Psoas muscle (tissue), 8 donors: ENCODE measurements at places on chromosomes 2 and 18.

- DNase-seq = no peak
Measured at GRCh38 chr2:8966123-8966908, 37.2 kb downstream of the MBOAT2 start.

DNA sequence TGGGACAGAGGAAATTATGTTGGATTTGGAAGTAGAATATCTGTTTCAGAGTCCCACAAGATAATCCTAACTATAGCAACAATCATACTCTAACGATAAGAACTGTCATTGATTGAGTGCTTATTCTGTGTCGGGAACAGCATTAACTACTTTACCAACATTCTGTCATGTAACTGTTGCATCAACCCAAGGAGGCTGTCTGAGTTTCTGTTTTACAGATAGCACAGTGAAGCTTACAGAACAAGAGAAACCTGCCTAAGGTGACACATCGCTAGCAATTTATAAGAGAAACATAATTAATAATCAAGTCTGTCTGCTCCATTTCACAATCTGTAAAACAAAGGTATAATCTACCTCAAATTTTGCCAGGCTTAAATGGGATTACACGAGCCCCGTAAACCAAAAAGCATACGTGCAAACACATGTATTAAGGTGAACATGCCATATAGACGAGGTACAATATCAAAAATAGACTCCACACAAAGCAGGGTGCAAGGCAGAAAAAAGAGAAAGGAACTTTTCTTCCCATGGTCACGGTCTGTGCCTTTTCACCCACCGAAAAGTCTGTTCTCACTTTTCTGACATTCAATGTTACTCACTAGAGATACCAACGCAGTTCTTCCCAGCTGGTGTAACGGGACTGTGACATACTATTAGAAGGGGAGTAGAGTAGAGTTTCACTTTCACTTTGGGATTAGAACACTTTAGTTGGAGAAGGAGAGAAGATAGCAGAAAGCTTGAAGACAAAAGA lies 37.2 kb upstream of the SLC8A1 start:
- no peak for DNase-seq

GRCh38 chr2:192311701-192312460 lies 117.1 kb upstream of the TMEFF2 start:
- no peak for DNase-seq

DNA sequence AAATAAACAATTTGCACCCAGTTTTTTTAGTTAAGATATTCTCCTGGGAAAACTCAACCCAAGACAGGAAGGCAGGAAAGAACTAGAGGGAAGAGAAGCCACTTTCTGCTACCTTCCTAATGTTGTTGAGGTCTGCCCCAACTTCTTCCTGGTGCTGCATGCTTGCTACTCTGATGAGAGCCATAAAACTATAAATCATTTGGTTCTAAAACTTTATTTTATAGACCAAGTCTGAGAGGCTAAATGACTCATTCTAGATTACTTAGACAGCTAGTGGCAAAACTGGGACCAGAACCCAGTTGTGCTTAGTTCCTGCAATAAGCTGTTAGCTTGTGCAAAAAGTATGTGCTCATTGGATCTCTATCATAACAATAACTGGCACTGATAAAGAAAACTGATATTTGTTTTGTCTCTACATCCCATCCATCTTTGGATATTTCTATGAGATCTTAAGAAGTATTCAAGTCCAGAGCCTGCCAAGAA lies 344.9 kb upstream of the SLC14A2 start:
- no peak for DNase-seq

DNA sequence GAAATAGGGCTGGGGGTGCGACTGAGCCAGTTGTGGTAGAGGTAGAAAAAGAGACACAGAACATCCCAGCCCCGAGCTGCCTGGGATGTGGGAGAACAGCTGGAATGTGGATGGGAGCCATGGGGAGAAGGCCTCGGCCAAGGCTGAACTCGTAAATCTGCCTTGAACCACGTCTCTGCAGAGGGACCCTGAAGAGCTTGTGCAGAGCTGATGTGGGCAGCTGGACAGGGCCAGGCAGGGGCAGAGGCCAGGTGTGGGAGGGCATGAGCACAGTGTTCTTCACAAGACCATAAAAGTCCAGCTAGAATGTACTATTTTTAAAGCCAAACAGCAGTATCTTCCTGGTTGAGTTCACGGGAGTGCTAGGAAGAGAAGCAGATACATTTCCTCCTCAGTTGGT lies 5.7 kb downstream of the TCF23 start:
- no peak for DNase-seq

DNA sequence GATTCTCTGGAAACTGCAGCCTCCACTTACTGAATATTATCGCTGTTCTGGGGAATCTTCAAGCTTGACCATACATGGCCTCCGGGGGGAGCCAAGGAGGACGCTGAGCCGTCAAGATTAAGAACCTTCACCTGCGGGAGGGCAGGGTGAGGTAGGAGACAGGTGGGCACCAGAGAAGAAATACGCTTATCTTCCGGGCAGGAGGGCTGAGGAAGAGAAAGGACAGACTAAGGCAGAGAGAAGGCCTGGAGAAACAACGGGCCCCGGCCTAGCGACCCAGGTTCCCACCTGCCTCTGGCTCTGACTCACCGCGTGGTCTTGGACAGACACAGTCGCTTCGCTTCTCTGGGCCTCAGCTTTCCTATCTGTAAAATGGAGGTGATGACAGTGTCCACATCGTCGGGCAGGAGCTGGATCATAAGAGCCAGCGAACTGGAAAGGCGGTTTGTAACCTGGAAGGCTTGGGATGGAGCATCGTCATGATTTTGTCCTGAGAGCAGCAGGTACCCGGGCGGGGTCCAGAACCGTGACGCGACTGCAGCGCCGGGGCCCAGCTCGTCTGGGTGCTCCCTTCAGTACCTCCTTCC lies 659 bp downstream of the ZNF142 start:
- DNase-seq = no peak

DNA sequence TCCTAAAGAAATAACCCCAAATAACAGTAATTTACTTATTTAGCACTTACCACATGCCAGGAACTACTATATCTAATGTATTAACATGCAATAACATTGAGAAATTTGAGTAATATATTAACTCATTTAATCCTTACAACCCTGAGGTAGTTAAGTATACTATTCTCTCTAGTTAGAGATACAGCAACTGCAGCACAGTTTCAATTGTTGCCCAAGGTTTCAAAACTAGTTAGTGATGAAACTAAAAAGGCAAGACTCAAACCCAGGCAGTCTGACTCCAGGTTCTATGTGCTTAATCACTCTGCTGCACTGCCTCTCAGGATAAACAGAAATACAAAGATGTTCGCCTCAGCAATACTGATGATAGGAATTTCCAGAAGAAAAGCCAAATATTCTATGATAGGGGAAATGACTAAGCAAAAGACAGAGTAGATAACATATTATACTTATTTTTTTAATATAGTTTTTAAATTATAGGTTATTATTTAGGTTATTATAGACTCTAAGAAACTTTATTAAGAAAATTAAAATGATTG lies 88.0 kb downstream of the SS18 start:
- DNase-seq = no peak

DNA sequence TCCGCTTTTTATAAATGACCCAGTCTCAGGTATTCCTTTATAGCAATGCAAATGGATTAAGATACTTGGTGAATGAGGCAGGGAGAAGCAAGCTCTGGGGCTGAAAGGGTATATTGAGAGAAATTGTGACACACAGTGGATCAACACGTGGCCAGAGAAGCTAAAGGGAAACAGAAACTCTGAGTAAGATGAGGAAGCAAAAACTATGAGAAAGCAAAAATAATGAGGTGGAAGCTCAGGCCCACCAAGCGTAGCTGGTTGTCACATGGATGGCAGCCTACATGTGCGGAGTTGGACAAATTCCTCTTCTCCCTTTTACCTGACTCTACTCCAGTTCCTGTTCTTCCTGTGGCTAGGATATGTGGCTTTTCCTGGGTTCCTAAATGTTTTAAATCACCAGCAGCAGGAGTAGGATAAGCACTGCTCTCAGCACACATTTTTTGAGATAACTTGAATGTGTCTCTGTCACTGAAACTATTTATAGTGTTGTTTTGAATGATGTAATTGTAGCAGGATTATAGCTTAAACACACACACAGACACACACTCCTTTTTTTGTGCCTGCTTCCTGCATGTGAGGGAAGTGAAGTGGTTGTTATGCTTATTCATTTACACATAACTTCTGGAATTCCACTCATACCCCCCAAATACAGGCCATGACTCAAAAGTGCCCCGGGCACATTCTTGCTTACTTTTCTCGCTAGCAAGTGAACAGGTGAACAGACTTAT lies 30.1 kb upstream of the EPC2 start:
- DNase-seq = no peak
